Pancreas (tissue), 10 donors: ENCODE measurements at places on chromosomes 5 and 9. TPM values are rescaled to one million over a fixed set of nuclear protein-coding genes. Genes with fewer than 3 reads are reported as not detected.

BSPRY gene
- 35.9 TPM for total RNA-seq

DNA sequence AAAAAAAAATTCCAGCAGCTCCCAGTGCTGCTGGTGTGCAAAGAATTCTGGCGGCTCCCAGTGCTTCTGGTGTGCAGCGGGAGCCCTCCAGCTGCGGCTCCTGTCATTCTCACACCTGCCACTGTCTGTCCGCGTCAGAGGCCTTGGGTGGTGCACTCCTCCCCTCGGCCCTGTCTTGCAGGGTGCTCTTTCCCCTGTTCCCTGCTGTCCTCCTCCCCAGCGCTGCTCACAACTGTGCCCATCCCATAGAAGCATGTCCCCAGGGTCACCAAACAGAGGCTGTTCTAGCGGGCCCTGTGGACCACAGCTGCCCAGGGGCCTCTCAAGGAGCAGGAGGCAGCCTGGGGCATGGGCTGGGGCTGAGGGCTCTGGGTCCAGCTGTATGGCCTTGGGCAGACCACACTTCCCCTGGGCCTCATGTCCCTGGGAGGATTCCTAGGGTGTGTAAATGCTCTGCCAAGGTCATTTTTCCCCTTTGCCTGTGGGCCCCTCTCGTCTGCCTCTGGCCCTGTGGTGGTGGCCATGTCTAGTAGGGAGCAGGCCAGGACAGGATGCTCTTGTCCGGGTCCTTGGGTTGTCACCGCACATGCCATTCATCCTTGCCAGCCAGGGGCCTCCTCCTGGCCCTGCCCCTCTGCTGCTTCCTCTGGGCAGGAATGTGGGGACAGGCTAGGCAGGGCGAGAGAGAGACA is 68.2 kb downstream of the PHF2 start:
- no peaks in the 10 kb centered on the region for H3K4me1 ChIP-seq
- peaks cover 2% of the 10 kb centered on the region for H3K36me3 ChIP-seq
- H3K4me3 ChIP-seq: no peak overlapping the region
- H3K27ac ChIP-seq: no peak overlapping the region

- H3K27me3 ChIP-seq: no peaks in the 10 kb centered on the region
- H3K4me1 ChIP-seq: no peaks in the 10 kb centered on the region
- H3K36me3 ChIP-seq: no peaks in the 10 kb centered on the region
- no peak for DNase-seq
- H3K27ac ChIP-seq: no peak overlapping the region
- H3K4me3 ChIP-seq: no peak overlapping the region
Measured at GRCh38 chr9:108621991-108622855, 233.6 kb downstream of the ACTL7B start.

DNA sequence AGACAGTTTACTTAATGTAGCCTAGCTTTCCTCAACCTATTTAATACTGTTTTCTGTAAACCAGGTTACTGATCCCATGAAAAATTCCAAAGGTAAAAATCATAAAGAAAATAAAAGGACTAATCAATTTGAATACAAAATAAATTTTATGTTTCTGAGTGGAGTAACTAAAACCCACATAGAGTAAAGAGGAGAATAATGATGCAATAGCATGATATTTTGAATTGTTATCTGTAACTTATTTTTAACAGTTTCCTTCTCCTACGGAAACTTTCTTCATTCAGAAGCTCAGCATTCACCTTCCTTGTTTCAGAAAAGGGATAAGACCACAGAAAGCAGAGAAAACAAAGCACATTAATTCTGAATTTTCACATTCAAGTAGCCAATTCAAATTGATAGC is 320.6 kb upstream of the NUDT12 start:
- H3K4me3 ChIP-seq: no peak overlapping the region
- no peak for DNase-seq
- H3K4me1 ChIP-seq: no peaks in the 10 kb centered on the region
- no peak overlapping the region for H3K27ac ChIP-seq

DDX4 gene
- total RNA-seq: 0.09 TPM

LCN1 gene
- total RNA-seq: not detected

SV2C gene
- total RNA-seq: 0.06 TPM

DNA sequence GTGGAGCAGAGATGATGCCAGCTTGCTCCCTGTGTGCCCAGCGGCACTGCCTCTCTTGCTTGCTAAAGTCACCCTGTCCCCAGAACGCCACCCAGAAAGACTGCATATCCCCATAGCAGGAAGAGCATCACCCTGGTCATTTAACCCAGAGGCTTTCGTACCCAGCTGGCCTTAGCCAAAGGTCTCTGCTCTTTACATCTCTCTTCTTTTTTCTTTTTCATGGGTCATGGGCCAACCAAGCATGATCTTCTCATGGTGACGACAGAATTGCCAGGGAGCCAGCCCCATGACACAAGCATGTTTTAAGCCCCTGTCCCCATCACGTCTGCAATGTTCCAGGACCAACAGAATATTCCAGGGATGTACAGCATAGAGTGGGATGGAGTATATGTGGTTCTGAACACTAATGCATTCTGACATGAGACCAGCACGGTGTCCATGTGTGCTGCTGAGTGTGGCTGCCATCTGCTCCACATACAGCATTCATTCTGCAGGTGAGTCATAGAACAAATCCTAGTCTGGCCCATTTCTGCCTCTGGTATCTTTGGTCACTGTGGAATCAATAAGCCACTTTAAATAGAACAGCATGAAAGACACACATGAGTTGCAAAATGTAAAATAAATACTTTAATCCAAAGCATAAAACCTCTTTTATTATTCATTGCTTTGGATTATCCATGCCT is 203.0 kb downstream of the MED10 start:
- H3K27me3 ChIP-seq: no peaks in the 10 kb centered on the region
- no peaks in the 10 kb centered on the region for H3K4me1 ChIP-seq
- no peak overlapping the region for H3K4me3 ChIP-seq
- H3K27ac ChIP-seq: no peak overlapping the region
- H3K36me3 ChIP-seq: no peaks in the 10 kb centered on the region
- DNase-seq: no peak

DNA sequence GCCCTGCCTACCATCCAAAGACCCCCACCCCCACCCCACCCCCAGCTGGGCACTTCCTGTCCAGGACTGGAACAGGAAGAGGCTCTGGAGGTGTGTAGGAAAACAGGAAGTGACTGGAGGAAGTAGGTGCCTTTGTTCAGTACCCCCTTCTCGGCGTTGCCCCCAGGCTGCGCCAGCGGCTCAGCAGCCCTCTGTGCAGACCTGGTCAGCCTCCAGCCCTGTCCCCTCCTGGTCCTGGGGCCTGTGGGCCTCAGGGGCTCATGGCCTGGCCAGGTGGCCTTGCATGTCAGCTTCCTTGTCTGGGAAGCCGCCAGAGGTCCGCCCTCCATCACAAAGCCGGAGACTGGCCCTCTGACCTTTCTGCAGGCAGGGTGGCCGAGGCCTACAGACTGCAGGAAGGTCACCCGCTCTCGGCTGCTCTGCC is 26.0 kb downstream of the FLT4 start:
- no peaks in the 10 kb centered on the region for H3K36me3 ChIP-seq
- no peaks in the 10 kb centered on the region for H3K27me3 ChIP-seq
- DNase-seq: no peak
- H3K4me3 ChIP-seq: no peak overlapping the region
- no peaks in the 10 kb centered on the region for H3K4me1 ChIP-seq

LOX gene
- 14.8 TPM for total RNA-seq

- no peaks in the 10 kb centered on the region for H3K36me3 ChIP-seq
- H3K4me1 ChIP-seq: no peaks in the 10 kb centered on the region
- no peak for DNase-seq
- no peak overlapping the region for H3K27ac ChIP-seq
- H3K27me3 ChIP-seq: no peaks in the 10 kb centered on the region
- H3K4me3 ChIP-seq: no peak overlapping the region
Measured at GRCh38 chr5:43367909-43368669, 44.1 kb downstream of the CCL28 start.

GRCh38 chr5:179559284-179560252 is 9.2 kb downstream of the RUFY1 start:
- peaks cover 16% of the 10 kb centered on the region for H3K36me3 ChIP-seq
- no peaks in the 10 kb centered on the region for H3K27me3 ChIP-seq
- H3K27ac ChIP-seq: peak overlapping the region; percentile 85
- DNase-seq: peak; percentile 99
- H3K4me1 ChIP-seq: no peaks in the 10 kb centered on the region
- peak overlapping the region; percentile 51 for H3K4me3 ChIP-seq
